ENCODE measurements at places on chromosomes 12 and 14. TPM values are rescaled to one million over a fixed set of nuclear protein-coding genes. Genes with fewer than 3 reads are reported as not detected.

The VRTN gene
- total RNA-seq, result 0.02 TPM

The BDKRB2 gene
- 1.0 TPM for total RNA-seq

The COCH gene
- 21.2 TPM for total RNA-seq

The DNAJC22 gene
- 22.4 TPM for total RNA-seq

The OTX2 gene
- not detected for total RNA-seq

The NAV3 gene
- total RNA-seq, result 9.6 TPM

The APPL2 gene
- 22.7 TPM for total RNA-seq

The RDH12 gene
- not detected for total RNA-seq
